ENCODE measurements at places on chromosomes 4 and X. TPM values are rescaled to one million over a fixed set of nuclear protein-coding genes. Genes with fewer than 3 reads are reported as not detected.

GRCh38 chrX:71666240-71667223 is 814 bp upstream of the LOC101059915 start:
- DNase-seq: no peak

DNA sequence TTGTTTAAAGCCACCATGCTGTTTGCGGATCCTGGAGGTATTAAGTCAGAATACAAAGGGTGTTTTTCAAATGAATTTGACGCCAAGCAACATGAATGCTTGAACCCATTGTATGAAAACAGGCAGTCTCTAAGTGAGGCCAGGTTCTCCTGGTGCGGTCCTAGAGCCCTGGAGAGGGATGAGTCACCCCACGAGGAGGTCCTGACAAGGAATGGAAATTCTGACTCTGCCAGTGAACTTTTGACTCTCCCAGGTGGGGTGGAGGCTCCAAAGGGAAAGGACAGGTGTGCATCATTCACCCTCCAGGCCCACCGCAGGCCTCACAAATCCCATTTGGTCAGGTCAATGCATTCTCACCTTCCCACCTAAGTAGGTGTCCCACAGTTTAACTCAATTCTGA is 1.5 kb downstream of the TRIM2 start:
- DNase-seq: peak; percentile 46

DNA sequence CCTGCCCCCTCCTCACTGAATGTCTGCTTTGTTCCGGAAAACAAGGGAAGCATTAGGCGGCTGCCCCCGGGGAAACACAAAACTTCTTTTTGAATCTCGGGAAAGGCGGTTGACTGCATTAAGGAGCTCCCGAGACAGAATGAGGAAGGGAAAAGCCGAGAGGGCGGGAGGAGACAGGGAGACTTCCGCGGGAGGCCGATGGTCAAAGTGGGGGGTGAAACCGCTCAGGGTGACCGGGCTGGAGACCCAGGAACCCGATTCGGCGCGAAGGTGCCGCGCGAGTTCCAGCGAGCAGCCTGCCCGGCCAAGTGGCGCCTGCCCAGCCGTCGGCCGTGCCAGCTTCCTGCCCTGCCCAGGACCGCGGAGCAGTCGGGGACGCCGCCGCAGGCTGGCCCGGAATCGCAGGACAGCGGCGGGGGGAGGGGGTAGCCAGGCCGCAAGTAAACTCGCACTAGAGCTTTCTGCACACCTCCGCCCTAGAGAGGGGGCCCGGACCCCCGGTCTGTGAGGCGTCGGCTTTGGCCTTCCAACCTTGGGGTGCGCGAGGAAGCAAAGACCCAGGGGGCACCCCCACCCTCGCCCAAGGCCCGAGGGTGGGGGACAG is 55.1 kb upstream of the BCOR start:
- DNase-seq: no peak

DNA sequence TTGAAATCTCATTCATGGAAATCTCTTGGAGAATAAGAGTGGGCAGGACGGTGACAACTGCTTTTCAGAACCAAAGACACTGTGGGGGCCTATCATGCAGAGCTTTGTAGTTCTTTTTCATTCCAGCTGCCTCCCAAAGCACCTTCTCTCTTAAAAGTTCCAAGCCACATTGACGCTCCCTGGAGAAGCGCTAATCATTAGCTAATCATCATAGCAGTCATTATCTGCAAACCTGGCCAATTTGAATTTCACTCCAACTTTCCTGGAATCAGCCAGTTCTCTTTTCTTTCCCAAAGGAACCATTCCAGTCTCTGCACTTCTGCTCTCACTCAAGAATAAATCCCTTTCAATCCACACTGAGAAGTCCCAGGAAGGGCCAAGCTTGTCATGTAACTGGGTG is 1144.1 kb upstream of the IGFBP7 start:
- DNase-seq: no peak

GRCh38 chr4:3527914-3528876 is 4.0 kb downstream of the LRPAP1 start:
- DNase-seq: no peak

DNA sequence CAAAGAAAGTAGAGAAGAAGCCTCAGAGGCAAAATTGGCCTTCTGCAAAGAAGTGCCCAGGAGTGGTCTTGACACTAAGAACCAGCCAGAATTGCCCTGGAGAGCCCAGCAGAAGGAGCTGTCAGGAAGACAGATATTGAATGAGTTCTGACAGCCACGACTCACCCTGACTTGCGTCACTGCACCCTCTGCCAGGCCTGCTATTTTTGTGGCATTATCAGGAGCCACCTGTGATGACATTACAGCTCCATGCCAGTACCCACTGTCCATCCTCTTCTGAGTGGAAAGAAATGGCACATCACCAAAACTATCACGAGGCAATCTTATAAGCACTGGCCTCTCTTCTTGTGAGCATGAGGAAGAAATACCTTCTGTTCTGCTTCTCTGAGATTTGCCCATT is 67.7 kb downstream of the SMIM20 start:
- DNase-seq: no peak

GRCh38 chr4:21710179-21710835 is 238.3 kb downstream of the KCNIP4 start:
- no peak for DNase-seq

DNA sequence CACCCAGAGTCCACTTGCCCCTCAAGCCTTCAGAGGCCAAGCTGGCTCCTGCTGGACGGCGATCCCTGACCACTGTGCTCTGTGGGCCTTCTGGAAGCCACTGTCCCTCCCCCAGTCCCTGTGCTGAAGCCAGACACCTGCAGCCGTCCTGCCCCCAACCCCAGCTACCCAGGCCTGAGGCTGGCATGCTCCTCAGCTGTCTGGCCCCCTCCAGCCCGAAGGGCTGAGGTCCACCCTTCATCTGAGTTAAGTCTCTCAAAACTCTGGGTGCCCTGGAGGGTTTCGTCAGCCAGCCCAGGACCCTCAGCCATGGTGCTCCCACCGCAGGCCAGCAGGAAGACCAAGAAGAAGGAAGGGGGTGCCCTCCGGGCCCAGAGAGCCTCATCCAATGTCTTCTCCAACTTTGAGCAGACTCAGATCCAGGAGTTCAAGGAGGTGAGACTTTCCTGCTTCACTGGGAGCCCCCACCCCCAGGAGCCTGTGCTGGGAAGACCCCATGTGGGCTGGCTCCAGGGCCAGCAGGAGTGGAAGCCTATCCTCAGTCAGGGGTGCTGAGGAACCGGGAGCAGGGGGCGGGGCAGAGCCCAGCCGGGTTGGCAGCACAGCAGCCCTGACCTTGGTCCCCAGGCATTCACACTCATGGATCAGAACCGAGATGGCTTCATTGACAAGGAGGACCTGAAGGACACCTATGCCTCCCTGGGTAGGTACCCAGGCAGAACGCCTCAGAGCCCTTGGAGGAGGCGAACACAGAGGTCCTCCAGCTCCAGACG is 4.2 kb downstream of the MYL5 start:
- no peak for DNase-seq

- peak; percentile 87 for DNase-seq
Observed at GRCh38 chr4:30802622-30803323, 82.6 kb downstream of the PCDH7 start.

- no peak for DNase-seq
Observed at GRCh38 chrX:2474963-2475726, 25.6 kb downstream of the DHRSX start.

DNA sequence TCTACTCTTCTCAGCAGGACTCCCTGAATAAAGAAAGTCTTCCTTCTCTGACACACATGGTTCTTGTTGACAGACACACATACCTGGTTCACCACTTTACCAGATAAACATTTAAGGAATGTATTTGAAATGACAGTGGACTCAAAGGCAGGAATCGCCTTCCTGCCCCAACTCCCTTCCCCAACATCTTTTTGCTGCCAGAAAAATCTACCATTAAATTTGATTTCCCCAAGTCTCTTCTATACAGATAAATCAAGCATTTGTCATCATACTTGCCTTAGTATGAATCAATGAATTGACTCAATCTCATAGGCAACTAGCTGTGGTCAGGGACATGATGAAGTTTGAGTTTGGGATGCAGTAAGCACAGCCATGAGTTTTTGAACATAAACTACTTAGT is 23.3 kb upstream of the ANXA5 start:
- peak; percentile 66 for DNase-seq

- peak; percentile 31 for DNase-seq
Observed at GRCh38 chr4:47490550-47490949, 5.5 kb downstream of the ATP10D start.

- no peak for DNase-seq
Observed at GRCh38 chr4:90074322-90074886, 52.8 kb upstream of the CCSER1 start.

DNA sequence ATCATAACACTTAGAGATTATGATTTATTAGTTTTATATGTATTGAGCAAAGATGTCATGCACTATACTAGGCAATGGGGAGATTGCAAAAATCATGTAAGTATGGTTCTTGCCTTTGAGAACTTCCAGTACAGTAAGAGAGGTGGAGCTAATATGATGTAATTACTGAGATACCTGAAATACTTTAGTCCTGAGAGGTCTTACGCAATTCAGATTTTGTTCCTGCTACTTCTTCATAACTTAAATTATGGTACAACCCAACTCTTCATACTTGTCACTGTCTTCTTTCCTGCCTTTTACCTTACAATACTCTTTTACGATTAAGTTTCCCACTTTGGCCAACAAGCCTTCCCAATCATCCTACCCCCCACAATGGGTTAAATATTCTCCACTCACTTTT is 564.2 kb upstream of the PITX2 start:
- no peak for DNase-seq

ASB12 gene
- total RNA-seq: 0.16 TPM

PDGFC gene
- 188 TPM for total RNA-seq

All from astrocyte (in vitro differentiated cells and primary cell).